ENCODE measurements at places on chromosomes 16 and 17.

DNA sequence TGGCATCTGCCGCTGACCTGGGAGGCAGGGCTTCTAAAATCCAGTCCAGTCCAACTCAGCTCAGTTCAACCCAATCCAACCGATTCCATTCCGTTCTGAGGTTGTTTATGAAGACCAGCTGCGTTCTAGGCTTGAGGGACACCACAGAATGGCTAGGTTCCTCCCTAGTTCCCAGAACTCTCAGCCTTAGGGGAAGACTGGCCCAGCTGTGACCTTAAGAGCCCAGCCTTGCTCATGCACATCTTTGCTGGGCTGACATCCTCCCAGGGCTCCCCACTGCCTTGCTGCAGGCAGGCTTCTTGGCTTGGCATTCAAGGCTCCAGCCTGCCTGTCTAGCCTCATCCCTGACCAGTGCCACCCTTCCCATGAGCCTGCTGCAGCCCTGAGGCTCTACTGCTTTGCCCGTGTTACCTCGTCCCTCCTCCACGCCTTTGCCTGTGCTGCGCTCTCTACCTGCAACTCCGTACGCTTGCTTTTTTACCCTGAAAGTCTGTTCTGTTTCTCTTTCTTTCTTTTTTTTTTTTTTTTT is 7.9 kb downstream of the SLC12A3 start:
- DNase-seq = no peak

DNA sequence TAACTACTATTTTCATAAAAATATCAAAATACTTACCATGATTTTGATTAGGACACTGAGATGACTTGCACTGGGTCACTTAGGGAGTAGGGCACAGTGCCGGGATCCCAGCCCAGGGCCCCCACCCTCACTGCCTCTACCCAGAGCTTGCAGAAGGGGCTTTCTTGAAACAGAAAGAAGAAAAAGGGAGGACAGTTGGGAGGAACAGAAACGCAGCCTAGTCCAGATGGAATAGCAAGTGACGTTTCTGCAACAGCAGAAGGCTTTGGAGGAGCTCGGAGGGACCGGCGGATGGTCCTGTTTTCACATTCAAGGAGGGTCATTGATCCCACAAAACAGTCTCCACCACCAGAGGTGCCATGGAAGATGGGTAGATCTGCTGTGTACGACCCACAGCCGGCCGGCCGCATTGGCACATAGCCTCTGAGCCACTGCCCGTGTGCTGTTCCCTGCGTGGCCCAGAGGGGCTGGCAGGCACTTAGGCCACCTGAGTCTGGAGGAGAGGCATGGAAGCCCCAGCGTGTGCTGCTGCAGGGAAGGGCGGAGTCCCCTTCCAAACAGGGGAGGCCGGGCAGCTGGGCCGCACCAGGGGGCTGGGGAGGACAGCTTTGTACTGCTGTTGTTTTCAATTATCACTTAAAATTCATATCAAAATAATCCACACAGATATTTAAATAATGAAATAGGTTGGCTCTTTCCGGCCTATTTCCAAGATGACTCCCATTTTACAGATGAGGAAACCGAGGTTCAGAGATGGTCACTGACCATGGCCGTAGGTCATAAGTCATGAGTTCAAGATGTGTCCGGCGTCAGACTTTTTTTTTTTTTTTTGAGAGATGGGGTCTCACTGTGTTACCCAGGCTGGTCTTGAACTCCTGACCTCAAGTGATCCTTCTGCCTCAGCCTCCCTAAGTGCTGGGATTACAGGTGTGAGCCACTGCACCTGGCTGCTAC is 22.9 kb upstream of the GSG1L start:
- no peak for DNase-seq

DNA sequence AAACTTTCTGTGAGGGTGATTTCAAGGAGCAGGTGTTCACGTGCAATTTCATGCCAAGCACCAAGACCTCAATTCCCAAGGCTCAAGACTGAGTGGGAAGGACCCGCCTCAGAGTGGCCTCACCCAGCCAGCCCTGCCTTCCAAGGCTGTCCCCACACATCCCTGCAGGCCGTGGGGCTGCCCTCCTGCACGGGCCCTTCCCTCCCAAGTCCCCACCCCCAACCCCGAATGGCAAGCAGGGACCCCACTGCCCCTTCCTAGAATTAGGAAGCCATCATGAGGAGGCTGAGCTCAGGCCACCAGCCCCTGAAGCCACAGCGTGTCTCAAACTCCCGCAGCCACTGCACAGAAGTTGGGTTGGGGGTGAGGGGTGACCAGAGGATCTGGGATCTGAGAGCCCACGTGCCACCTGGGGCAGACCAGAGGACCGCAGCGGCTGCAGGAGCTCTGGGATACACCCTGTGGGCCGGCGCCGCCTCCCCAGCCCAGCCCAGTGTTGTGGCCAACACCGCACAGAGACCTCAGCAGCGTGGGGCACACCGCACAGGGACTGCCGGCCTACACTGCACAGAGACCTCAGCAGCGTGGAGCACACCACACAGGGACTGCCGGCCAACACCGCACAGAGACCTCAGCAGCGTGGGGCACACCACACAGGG is 20.7 kb downstream of the GNPTG start:
- no peak for DNase-seq

DNA sequence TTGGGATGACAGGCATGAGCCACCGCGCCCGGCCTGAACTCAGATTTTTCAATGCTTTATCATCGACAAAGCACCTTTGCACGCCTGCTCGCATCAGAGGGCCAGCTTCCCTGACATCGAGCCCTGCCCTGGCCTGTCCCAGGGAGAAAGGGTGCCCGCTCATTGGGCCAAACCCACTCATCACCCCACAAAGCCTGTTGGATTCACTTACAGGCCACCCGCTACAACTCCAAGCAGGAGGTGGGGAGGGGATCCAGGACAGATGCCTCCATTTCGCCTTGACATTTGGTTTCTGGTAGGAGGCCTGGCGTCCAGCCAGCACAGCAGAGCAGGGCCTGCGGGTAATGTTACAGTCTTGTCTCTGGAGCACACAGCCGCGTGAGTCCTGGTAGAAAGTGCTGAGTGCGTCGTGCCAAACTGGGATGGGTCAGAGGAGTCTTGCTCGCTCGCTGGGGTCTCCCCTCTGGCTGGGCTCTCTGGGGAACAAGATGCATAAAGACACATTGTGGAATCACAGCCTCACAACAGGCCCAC is 19.8 kb downstream of the SMTNL2 start:
- no peak for DNase-seq

DNA sequence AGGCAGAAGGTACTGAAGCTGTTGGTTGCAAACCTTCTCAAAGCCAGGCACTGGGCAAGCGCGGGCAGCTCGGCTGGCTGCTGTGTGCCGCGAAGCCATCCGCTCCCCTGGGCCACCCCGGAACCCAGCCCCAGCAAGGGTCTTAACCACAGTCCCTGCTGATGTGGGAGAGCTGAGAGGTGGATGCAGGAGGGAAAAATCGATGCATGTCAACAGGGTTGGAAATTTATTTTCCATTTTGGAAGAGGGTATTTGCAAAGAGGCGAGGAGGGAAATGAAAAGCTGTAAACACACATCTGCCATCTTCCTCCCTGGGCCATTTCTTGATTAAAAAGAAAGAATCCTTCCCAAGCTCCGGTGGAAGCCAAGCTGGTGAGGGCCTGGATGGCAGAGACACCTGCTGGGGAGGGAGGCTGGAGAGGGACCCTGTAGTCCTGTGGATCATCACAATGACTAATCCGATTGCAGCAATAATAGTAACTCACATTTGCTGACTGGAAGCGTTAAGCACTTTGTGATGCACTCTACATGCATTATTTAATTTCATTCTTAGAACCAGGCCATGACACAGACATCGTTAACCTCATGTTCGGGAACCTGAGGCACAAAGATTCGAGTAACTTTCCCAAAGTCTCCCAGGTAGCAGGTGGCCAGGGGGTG is 13.9 kb upstream of the TBX2 start:
- no peak for DNase-seq

Data from CD4-positive, alpha-beta T cell treated with Interleukin-10 for 1 hour (primary cell).